ENCODE measurements at places on chromosomes 11 and 22.

- DNase-seq, result no peak
Observed at GRCh38 chr11:898143-898511, 12.5 kb downstream of the CHID1 start.

GRCh38 chr11:76635991-76636738, 34.4 kb downstream of the LRRC32 start:
- no peak for DNase-seq

DNA sequence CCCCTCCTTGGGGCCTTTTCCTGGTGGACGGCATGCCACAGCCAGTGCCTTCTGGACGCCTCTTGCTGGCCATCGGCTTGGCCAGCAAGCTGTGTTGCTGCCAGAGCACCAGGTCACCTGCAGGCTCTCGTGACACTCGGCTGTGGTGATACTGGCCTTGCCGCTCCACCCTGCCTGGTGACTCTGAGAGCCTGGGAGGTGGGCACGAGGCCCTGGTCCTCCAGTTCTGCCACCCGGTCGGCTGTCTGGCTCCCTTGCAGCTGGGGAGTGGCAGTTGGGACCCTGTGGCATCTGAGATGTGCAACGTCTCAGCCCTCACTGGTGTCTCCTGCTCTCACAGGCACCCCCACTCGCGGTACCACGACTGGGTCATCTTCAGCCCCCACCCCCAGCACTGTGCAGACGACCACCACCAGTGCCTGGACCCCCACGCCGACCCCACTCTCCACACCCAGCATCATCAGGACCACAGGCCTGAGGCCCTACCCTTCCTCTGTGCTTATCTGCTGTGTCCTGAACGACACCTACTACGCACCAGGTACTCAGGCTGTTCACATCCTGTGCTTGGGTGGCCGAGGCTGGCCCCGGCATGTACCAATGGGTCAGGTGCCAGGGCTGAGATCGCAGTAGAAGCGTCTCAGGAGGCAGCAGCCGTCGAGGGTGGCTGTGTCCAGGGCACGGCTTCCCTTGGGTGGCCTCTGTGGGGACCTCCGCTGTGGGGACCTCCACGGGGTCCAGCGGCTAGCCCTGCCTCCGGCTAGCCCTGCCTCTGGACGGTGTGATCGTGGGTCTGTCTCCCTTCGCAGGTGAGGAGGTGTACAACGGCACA, 26.0 kb downstream of the MUC2 start:
- DNase-seq, result no peak

DNA sequence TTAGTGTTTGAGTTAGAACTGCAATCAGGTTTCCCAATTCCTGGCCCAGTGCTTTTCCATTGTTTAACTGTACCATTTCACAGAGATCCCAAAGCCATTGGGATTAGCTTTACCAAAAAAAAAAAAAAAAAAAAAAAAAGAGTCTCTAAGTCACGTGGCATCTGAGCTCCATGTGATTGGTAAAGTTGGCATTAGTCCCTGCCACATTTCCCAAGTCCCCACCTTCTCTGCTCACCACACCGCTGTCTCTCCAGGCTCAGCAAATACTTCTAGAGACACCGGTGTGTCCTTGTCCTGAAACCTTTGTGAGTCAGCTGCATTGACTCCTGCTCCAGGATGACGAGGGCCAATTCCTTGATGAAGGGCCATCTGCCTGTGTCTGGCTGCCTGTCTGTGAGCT, 305.3 kb downstream of the KIRREL3 start:
- DNase-seq, result no peak

- no peak for DNase-seq
Observed at GRCh38 chr22:24510637-24511625, 15.8 kb downstream of the UPB1 start.

- DNase-seq, result no peak
Observed at GRCh38 chr22:39439170-39439569, 17.6 kb upstream of the MGAT3 start.

DNA sequence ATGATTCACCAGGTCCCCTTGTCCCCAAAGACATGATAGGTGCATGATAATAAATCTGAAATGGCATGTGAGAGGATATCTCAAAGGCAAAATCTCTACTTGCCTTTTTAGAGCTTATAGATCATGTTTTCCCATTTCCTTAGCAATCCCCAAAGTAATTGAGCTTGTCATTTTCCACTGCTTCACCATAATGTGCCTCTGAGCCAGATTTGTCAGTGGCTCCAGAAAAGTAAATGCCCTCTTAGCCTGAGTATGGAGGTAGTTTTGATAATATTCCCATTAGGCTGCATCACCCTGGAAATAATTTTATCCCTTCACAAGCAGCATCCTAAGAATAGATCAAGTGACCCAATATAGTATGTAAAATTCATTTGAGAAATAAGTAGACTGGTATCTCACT, 36.7 kb upstream of the ADSL start:
- DNase-seq, result no peak

DNA sequence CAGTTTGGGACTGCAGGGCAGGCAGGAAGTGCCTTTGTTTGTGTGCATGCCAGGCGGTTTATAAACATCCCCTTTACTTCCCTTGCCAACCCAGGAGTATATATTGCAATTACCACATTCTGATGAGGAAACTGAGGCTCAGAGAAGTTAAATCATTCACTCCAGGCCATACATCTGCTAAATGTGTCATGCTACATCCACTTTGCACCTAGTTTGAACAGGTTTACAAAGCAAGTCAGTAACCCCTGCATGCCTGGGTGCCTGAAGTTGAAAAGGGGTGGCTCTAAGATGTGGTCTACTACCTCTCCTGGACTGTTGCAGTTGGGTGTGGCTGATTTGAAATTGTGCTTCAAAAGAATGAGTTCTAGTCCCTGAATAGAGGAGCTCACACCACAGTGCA, 23.6 kb downstream of the FLI1 start:
- DNase-seq, result no peak

DNA sequence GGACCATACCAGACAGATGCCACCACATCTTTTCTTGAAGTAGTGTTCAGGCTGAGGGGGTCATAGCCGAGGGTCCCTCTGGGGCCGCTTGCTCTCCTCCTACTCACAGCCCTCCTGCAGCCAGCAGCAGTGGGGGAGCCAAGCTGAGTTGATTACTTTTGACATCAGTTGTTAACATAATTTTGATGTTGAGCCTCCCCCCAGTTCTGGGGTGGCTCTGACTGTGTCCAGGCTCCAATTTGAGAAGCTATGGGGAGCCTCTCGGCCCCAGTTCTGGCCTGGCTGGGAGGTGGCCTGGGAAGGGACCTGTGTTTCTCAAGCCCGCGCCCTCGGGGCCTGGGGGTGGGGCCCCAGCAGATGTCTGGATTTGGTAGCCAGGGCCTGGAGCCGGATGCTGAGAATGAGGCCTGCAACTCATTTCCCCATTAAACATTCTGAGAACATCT, 47.9 kb downstream of the KCNQ1OT1 start:
- no peak for DNase-seq

- DNase-seq, result peak; percentile 42
Observed at GRCh38 chr22:27799015-27799826, 2.3 kb downstream of the MN1 start.

DNA sequence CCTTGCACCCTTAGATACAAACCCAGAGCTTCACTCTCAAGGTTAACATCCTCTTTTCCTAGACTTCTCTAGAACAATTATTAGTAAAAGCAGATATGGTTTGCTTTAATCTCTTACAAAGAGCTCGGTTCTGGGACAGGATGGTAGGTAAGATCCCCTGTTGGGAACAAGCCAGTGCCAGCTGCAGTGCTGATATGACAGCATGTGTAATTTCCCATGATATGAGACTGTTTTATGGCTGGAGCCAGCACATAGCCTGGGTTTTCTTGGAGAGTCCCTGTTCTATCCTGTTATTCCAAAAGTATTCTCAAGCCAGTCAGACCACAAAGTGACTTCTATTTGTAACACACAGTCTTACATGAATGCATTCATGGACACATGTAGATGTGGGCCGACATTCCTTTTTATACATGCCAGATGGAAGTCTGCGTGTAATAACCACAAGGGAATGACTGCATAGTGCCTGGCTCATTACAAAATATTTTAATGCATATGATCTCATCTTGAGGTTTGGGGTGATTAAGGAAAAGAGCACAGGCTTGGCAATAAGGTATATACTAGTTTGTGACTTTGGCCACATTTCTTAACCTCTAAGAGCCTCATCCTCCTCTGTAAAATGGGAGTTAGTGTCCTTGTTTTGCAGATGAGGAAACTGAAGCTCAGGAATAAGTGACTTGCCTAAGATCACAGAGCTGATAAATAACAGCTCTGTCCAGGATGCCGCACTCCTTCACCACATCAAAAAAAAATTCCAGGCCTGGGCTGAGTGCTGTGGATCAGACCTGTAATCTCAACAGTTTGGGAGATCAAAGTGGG, 21.8 kb downstream of the CLMP start:
- DNase-seq, result no peak

- no peak for DNase-seq
Observed at GRCh38 chr11:79273781-79274180, 167.0 kb downstream of the TENM4 start.

GRCh38 chr11:68179847-68180246, 33.2 kb downstream of the KMT5B start:
- DNase-seq, result no peak

- no peak for DNase-seq
Observed at GRCh38 chr22:47165338-47166032, 403.0 kb downstream of the TBC1D22A start.

DNA sequence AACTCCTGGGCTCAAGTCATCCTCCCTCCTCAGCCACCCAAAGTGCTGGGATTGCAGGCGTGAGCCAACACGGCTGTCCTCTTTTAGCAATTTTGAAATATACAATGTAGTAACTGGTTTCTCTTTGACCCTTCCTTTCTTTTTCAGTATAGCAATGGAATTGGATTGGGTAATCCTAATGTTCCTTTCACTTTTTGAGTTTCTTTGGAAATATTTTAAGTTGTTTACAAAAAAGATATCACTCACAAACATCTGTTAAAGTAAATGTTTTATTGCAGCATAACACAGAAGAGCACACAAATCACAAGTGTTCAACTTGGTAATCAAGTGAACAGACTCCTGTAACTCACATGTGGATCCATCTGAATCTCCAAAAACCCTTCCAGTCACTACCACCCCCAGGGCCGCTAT, 44.6 kb upstream of the EP300 start:
- no peak for DNase-seq

GRCh38 chr11:129267716-129268115, 75.6 kb upstream of the ARHGAP32 start:
- DNase-seq, result no peak
